Activated CD8-positive, alpha-beta memory T cell treated with anti-CD3 and anti-CD28 coated beads for 24 hours (primary cell): ENCODE measurements at places on chromosomes 11 and 22.

DNA sequence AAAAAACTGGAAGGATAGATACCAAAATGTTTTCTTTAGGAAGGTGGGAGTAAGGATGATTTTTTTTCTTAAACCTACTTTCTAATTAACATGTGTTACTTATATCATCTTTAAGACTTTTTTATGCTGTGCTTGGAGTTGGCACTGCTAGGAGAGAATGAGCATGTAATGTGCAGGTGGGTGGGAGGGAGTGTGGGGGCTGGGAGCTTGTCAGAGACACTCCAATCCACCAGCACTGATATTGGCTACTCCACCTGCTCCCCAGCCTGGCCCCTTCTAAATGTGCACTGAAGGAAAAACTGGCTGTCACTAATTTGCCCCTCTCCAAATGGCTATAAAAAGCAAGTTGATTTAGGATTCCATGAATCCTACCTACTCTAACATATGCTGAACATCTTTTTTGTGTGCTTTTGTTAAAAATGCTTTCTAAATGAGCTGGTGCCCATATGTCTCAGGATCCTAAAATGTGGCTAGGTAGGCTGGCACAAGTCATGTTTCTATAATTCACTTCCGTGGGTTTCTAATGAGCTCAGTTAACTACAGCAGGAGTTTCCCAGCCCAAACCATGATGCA lies 44.3 kb upstream of the BMAL1 start:
- DNase-seq = no peak

GRCh38 chr22:47627556-47628253 lies 865.3 kb downstream of the TBC1D22A start:
- DNase-seq = no peak

- DNase-seq = no peak
Observed at GRCh38 chr11:67160872-67161783, 42.1 kb downstream of the KDM2A start.

DNA sequence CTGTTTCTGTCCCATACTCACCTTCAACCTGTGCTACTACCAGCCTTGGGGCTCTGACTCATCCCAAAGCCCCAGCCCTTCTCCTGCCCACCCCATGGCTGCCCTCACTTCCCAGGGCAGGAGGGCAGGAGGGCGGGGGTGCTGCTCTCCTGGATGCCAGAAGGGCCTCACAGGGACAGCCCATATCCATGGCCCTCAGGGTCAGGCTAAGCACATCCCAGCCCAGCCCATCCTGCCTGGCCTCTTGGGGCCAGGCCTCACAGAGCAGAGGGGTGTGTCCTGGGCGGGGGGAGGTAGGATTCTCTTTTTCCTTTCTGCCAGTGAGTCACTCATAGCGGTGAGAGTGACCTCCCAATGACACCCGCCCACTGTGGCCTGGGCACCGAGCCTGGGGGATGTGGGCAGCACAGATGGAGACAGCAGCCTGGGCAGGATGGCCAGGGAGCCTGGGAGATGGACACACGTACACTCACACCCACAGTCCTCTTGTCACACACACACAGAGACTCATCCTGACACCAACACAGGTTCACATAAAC lies 2.4 kb downstream of the LTBP3 start:
- DNase-seq = peak; percentile 64

DNA sequence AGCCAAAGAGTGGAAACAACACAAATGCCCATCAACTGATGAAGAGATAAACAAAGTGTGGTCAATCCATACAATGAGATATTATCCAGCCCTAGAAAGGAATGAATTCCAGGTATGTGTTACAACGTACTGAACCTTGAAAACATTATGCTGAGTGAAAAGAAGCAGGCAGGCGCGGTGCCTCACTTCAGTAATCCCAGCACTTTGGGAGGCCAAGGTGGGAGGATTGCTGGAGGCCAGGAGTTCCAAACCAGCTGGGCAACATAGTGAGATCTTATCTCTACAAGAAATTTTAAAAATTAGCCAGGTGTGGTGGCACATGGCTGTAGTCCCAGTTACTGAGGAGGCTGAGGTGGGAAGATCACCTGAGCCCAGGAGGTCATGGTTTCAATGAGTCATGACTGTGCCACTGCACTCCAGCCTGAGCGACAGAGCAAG lies 24.6 kb upstream of the TESMIN start:
- no peak for DNase-seq

GRCh38 chr11:134072844-134073243 lies 4.0 kb downstream of the JAM3 start:
- no peak for DNase-seq

DNA sequence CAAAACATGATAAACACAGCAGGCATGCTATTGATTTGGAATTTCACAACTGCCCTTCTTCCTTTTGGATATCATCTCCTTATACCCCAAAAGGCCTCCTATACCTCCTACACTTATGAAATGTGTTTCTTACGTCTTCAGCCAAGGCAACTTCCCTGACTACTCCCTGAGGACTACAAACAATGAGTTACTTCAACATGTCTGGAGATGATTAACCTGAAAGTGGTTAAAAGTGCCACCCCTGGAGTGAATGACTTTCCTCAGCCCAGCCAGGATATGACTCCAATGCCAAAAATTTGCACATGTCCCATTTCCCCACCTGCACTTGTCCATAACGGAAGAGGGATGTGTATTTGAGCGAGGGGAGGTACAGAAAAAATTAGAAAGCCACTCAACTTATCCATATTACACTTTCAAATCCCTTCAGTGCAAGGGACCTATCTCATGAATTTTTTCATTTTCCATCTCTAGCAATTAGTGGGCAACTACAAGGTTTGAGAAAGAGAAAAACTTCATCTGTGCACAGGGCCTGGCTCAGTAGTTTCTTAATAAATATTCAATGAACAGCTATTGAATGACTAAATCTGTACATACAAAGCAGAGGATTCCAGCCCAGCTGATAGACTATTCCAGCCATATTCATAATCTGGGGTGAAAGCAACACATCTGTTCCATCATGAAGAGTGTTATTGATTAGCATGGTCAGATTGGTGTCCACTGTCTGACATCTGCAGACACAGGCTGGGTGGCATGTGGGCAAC lies 36.8 kb downstream of the KIRREL3 start:
- no peak for DNase-seq

- DNase-seq = no peak
Observed at GRCh38 chr11:8204596-8204995, 35.8 kb upstream of the RIC3 start.

DNA sequence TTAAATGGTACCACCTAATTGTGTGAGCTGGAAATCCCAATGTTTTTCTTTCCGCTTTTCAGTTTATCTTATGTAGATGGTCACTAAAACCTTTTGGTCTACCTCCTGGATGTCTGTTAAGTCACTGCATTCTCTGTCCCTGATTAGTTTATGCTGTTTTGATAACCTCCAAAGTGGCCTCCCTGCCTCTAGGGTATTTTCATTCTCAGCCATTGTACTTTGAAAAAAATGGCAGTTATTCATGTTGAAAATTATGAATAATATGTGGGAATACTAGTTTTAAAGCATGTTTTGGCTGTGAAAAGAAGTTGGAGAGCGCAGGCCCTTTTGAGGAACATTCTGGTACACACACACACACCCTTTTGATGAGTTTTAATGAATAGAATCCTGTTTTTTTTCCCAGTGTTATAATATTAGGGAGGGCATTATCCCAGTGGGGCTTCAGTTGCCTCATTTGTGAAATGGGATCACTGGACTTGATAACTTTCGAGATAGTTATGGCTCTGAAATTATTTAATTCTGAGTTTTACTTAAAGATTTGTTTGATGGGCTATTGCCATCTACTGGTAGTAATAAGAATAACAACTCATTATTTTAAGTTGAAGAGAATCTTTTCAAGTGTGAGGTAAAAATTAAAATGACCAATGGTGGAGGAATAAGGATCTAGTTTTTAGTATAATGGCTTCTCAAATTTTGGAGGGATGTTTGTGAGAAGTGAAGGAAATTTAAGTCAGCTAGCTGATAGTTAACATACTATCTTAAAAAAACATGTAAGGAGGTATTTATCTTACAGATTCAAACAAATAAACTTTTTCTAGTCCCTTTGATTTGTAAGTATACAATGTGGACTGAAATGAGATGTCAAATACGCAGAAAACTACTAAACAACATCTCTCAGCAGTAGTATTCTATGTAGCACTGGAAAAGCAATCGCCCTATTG lies 3.9 kb downstream of the FDX1 start:
- DNase-seq = no peak

GRCh38 chr11:15333407-15333806 lies 218.7 kb downstream of the INSC start:
- DNase-seq = no peak

DNA sequence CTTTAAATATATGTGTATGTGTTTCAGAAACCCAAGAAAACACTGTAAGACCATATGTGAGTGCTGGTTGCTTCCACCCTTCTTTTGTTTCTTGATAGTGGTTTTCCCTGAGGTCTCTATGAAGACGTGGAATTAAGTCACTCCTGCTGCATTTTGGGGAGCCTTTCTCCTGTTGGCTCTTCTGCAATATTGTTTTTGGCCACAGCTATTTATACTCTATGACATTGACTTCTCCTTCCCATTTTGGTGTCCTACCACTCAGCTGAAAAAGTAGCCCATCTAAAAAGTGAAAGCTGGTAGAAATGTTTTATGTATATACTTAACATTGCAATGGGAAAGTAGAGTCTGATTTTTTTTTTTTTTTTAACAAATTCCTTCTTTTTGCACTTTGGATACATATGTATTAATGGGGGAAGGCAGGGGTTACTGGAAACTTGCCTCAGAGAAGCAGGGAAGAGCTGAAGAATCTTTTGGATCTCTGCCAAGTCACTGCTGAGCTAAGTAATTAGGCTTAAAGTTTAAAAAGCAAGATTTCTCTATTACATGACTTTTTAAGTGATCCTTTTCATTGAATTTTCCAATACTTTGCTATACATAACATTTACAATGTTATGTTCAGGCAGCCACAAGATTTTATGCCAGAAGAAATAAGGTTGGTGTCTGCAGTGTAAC lies 1.8 kb downstream of the TTC17 start:
- DNase-seq = no peak
